GF-D8 (cell line): ENCODE measurements at places on chromosomes 7 and 10.

GRCh38 chr7:110591341-110591740 is 499.6 kb upstream of the LRRN3 start:
- DNase-seq, result no peak

- no peak for DNase-seq
Observed at GRCh38 chr7:5590596-5591277, 167.1 kb upstream of the TNRC18 start.

GRCh38 chr10:82191653-82192052 is 316.7 kb downstream of the NRG3 start:
- no peak for DNase-seq

- DNase-seq, result peak; percentile 96
Observed at GRCh38 chr7:75951506-75951905, 36.6 kb downstream of the POR start.

GRCh38 chr10:99172128-99172738 is 63.4 kb downstream of the HPSE2 start:
- DNase-seq, result no peak

GRCh38 chr10:112143420-112143819 is 40.1 kb downstream of the GPAM start:
- no peak for DNase-seq

- no peak for DNase-seq
Observed at GRCh38 chr7:116583653-116584052, 58.8 kb downstream of the CAV1 start.

- DNase-seq, result no peak
Observed at GRCh38 chr10:60565492-60565891, 175.8 kb upstream of the ANK3 start.
